ENCODE measurements at places on chromosomes 6 and 20.

GRCh38 chr6:51663525-51663924, 423.9 kb downstream of the PKHD1 start:
- no peak for DNase-seq

DNA sequence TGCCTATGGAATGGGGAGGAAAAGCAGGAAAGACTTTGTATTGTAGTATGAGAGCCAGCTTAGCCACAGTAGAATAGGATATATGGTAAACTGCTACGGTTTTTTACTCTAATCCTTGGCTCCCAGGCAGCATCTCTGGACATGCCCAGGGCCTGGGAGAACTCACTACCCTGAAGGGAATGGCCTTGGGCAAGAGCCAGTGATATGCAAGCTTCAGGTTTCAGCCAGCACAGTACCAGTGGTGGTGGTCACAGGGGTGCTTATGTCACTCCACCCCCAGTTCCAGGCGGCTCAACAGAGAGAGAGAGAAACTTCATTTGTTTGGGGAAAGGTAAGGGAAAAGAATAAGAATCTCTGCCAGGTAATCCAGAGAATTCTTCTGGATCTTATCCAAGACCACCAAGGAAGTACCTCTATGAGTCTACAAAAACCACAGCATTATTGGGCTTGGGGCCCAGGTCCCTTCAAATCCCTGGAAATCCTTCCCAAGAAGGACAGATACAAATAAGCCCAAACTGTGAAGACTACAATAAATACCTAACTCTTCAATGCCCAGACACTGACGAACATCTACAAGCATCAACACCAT, 121.2 kb downstream of the THBS2 start:
- no peak for DNase-seq

- no peak for DNase-seq
Measured at GRCh38 chr6:108564178-108564577, 3.5 kb downstream of the FOXO3 start.

GRCh38 chr6:139475241-139475640, 100.8 kb upstream of the CITED2 start:
- DNase-seq: no peak

DNA sequence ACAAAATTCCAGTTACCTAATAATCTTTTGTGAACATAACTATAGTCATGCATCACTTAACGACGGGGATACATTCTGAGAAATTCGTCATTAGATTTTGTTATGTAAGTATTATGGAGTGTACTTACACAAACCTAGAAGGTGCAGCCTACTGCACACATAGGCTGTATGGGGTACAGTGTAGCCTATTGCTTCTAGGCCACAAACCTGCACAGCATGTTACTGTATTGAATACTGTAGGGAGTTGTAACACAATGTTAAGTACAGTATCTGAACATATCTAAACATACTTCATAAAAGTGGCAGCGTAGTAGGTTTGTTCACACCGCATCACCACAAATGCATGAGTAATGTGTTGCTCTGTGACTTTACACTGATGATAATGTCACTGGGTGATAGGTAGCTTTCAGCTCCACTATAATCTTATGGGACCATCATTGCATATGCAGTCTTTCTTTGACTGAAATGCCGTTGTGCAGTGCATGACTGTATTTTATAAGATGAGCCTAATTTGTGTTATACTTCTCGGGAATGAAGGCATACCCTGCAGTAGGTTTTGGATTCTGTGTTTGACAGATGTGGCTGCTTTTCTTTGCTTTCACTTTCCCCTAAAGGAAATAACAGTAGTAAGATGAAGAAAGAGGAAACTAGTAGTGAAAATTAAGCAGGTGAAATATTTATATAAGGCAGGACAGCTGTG, 365.6 kb downstream of the FARS2 start:
- DNase-seq: no peak

DNA sequence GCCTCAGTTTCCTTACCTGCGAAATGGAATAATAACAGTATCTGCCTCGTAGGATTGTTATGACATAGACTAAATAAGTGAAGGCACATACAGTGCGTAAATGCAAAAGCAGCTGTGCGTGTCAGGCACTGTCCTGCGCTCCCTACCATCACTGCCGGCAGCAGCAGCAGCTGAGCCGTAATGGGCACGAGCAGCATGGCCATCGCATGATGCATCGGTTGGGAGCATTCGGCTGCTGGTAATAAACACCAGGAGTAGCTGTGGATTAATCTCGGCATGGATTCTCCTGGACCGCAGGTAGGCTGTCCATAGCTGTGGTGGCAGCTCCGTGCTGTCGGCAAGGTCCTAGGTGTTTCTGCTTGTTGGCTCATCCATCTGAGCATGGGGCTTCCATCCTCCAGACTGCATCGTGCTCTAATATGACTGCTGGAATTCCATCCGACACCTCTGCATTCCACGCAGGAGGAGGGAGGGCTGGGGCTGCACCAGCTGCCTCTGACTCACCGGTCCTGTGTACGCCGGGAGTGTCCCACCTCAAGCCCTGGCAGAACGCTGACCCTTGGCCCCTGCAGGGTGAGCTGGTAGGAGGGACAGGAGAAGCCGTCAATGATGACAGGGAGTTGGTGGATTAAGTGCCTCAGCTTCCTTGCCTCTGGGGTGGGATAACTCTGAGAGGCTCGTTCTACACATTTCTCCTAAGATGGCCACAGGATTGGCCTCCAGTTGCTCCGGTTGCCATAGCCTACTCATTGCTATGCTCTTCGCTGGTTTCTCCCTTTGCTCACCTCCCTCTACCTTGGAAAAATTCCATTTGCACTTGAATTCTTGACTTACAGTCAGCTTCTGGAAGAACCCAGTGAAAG, 100.9 kb upstream of the PMEPA1 start:
- no peak for DNase-seq

DNA sequence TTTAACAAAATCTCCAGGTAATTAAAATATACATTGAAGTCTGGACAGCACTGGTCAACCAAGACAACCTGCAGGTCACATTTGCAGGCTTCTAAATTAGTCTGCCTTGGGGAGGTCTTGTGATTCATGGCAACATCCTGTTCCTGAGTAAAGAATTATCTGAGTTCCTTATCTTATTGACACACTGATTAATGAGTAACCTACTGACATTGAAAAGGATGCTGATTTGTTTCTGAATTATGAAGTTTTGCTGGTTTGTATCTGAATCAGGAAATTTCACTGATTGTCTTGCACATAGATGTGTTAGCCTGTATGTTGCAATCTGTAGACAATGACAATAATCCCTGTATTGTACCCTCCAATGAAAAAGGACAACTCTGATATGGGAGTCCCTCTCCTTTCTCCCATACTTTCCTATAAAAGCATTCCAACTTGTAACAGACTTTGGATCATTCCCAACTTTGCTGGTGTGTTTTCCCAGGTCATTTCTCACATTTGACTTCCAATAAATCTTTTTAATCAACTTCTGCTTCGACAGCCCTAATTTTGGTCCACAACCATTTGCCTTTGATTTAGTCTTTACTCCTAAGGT, 80.0 kb downstream of the LAMP5 start:
- DNase-seq: no peak

DNA sequence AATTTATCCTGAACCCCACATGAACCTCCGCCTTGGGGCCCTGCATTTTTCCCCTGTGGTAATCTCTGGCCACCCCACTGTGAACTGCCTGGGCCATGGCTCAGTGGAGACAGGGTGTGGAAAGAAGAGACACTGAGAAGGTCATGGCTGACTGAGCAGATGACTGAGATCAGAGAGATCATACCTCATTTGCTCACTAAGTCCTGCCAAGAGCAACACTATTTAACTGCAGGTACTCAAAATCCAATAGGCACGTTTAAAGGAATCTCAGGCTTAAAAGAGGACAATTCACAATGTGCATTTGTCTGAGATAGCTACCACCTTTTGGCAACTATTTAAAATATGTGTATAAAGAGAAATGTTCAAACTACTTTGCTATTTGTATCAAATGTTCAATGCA, 305.0 kb downstream of the GMDS start:
- DNase-seq: no peak

DNA sequence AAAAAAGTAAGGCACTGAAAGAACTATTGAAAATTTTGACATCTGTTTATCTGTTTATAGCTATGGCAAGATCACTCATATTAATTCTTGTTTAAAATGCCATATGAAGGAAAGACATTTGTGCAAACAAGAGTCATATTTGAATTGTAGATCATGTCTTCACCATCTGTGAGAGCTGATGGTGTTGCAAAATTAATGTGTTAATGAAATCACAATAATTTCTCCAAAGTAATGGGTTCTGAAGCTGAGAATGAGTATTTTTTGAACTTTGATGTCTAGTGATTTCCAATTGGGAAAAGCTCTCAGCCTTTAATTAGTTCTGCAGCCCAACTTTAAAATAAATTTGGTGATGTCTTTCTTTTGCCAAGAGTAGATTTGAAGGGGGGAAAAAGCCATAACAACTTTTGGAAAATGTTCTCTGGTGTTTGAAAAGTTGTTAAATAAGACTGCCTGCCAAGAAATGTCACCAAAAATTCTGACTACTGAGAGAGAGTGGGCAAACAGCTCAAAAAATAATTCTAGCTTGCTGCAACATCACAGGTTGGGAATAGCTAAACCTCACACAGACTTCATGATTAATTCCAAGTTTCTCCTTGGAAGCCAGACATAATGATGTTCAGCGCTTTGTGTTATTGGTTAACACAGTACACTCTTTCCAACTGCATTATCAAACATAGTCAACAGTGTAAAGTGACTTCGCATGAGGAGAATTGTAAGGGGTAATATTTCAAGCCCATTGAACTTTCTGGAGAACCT, 142.6 kb downstream of the SOBP start:
- DNase-seq: no peak

DNA sequence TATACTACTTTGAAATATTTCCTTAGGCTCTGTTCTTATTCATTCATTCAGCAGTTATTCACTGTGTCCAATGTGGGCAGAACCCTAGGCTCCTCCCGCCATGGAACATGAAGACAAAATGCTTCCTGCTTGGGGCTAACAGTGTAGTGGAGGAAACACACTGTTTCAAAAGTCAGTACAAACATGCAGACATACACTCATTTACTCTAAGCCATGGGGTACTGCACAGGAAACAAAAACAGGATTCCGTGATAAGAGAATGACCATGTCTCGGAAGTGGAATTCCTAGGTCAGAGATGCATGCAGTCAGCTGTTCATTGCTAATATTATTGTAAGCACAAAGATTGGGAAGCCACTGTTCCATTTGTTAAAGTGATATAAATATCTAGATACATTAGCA, 18.4 kb upstream of the FAM209A start:
- DNase-seq: no peak
